MV-4-11 (cell line): ENCODE measurements at places on chromosomes 4 and X.

GRCh38 chr4:124514588-124514987 is 197.9 kb downstream of the ANKRD50 start:
- DNase-seq = no peak

GRCh38 chrX:134679221-134679620 is 20.9 kb upstream of the PLAC1 start:
- no peak for DNase-seq

GRCh38 chr4:92249541-92249940 is 54.2 kb upstream of the GRID2 start:
- no peak for DNase-seq

DNA sequence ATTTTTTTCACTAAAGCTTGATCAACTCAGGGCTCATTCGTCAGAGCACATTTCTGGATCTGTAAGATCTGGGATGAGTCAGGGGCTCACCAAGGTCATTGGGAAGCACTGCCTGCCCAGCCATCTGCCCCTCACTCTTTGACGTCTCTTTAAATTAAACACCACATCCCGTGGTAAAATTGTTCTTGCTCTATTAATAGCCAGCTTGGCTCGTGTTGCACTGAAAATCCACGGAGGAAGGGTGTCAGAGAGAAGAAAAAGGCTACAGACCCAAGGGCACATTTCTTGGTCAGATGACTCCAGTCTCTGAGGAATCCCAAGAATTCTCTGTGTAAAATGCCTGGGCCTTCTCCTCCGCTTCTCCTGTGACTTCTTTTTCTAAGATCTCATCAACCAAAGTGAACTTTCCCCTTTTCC is 45.7 kb upstream of the GATB start:
- no peak for DNase-seq

DNA sequence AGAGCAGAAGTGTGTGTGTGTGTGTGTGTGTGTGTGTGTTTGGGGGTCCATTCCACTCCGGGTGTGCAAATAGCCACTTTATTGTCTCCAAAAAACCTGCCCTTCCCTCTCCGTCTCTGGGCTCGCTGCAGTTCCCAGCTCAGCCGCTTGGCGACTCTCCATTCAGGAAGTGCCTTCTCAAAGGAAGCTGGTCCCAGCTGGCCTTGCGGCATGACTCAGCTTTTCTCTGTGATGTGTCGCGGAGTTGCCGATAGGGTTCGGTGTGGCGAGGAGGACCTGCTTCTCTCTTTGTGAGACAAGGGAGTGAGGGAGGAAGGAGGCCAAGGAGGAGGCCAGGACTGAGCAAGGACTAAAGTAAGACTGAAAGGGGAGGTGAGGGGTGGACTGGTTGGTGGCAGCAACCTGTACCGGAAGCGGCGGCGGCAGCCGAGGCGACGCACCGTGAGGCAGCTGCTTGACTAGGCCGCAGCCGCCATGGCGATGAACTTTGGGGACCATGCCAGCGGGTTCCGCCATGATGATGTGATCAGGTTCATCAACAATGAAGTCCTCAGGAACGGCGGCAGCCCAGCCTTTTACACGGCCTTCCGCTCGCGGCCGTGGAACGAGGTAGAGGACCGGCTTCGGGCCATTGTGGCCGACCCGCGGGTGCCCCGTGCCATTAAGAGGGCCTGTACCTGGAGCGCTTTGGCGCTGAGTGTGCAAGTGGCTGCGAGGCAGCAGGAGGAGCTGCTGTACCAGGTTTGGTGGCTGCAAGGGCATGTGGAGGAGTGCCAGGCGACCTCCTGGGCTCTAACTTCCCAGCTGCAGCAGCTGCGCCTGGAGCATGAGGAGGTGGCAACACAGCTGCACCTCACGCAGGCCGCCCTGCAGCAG is at the start of gene TEX13C:
Gene TEX13C (plus strand): TSS at position 226 of the 876 bp plus-strand sequence. CDS start 249 bp downstream, at position 475.
- DNase-seq = no peak

- DNase-seq = no peak
Observed at GRCh38 chrX:72663737-72664136, 50.4 kb downstream of the PHKA1 start.

- DNase-seq = no peak
Observed at GRCh38 chr4:155667568-155668511, 1.2 kb downstream of the GUCY1A1 start.

DNA sequence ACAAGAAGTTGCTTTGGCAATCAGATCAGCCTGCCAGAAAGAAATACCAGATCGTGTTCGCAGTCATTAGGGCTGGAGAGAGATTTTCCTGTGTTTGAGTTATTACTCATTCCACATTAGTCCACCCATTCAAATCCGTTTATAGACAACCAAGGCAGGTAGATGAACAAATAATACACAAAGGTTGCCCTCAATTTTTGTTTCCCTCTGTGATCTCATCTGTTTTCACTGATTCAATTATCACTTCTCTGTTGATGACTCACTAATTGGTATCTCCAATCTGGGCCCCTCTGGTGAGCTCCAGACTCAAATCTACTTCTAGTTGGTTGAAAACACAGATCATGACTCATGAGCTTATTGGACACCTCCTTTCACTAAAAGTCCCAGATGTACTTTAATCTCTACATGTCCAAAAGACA is 54.5 kb downstream of the CHM start:
- no peak for DNase-seq
